ENCODE measurements at places on chromosomes 3 and 15.

- DNase-seq, result no peak
These were observed 67.1 kb downstream of the MAGI1 start for GRCh38 chr3:65971293-65972252.

GRCh38 chr3:88033808-88034207 lies 25.0 kb downstream of the CGGBP1 start:
- DNase-seq, result no peak

DNA sequence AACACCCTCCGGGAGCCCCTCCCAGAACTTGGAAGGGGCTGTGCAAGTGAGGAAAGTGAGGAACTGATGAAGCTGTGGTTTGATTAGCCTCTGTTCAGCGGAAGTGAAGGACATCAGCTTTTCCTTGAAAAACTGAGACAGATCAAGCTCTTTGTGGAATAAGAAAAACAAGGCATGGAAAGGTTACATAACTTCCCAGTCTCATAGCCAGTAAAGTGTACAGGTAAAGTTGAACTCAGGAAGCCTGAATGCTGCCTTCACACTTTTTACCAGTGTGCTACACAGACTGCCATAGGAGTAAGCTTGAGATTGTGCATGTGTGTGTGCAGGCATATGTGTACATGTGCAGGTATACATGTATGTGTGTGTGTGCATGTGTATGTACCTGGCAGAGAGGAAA lies 293.2 kb downstream of the FGF12 start:
- no peak for DNase-seq

- DNase-seq, result no peak
These were observed 3.4 kb upstream of the DOCK3 start for GRCh38 chr3:50671331-50671730.

DNA sequence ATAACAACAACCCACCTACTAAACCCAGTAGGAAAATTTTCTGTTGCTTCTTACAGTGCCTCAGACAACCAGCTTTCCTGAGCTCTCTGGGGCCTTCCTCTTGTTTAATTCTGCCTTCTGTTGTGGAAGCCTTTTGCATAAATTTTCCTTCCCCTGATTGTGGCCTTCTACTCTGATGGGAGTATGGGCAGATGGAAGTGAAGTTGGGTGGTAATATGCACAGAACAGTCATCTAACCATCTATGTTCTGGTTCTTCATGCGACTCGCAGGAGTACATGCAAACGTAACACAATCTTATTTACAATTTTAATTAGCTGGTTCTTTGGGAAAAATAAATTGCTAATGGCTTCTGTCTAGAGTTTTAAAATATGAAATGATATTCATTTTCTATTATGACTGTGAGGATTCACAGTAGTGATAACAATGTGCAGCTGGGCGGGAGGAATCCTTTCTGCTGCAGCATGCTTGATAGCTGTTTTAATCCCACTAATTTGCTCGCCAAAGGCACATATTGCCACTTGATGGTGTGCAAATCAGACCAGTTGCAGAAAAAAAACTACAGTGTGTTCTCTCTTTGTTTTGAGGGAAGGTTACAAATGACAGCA lies 311.5 kb upstream of the ROPN1 start:
- DNase-seq, result no peak

DNA sequence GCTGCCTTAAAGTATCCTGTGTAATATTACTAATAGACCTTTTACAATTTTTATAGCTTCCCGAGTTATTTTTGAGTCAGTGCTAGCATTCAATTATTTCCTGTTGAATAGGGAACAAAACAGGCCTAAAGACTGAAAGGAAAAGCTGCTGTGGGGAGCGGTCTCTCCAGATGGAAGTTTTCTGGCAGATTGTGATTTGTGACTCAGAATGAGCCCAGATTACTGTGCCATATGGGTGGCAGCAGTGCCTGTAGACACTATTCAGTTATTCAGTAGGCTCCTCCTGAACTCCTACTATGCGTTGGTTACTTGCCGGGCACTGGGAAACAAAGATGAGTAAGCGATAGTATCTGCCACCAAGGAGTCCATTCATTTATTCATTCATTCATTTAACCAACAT lies 211.8 kb downstream of the CHST2 start:
- DNase-seq, result no peak

DNA sequence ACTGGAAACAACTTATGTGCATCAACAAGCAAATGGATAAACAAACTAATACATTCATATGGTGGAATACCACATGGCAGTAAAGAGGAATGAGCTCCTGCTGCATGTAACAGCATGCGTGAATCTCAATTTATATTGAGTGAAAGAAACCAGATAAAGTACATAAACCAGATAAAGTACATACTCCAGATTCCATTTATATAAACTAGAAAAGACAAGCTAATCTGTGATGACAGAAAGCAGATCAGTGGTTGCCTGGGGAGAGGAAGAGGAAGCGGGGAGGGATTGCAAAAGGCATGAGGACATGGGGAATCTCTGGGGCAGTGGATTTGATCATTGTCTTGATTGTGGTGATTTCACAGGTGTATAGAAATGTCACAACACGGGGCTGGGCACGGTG lies 34.2 kb downstream of the LIMD1 start:
- no peak for DNase-seq

GRCh38 chr3:61152071-61152470 lies 99.2 kb downstream of the FHIT start:
- DNase-seq, result no peak

GRCh38 chr3:115381931-115382330 lies 234.8 kb upstream of the ZBTB20 start:
- no peak for DNase-seq

DNA sequence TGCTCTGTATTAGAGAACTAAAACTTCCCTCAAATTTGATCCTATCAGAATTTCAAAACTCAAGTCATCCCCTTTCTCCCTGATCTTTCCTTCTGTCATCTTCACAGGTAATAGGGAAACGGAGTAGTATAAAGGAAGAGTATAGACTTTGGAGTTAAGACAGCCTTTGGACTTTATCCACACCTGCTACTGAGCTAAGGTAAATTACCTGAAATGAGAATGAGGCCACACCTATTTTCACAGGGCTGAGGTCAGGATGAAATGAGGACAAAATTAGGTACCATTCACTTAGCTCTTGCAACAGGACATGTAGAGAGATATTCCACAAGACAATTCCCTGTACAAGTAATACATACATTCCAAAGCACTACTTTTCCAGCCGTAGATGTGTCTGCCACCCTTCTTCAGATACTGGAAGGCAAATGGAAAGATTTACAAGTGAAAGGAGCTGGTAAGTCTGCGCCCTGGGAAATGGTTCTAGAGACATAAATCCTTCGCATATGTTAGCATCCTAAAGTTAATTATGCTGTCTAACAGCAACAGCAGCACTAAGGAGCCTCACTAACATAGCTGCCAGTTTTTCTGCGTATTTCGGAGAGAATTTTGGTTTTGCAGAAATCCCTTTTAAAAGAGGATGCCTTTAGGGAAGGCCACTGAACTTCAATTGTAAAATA lies 461.8 kb downstream of the SHQ1 start:
- no peak for DNase-seq

DNA sequence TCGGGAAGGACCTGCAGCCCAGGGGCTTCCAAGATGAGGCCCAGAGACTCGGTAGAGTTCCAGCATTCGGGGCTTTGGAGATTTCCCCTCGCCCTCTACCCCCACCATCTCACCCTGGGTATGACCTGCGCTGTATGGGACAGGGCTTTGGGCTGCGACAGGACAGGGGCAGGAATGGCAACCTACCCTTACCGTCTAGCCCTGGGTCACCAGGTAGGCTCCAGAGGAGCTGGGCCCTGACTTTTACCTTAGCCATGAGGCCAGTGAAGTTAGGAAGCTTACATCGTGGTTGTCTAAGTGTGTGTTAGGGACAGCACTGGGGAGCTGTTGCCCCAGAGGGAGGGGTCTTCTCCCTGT lies 683 bp downstream of the PPM1M start:
- no peak for DNase-seq

GRCh38 chr3:55169608-55170072 lies 241.8 kb upstream of the LRTM1 start:
- no peak for DNase-seq

- DNase-seq, result no peak
These were observed 26.6 kb downstream of the BTLA start for GRCh38 chr3:112472691-112473090.

DNA sequence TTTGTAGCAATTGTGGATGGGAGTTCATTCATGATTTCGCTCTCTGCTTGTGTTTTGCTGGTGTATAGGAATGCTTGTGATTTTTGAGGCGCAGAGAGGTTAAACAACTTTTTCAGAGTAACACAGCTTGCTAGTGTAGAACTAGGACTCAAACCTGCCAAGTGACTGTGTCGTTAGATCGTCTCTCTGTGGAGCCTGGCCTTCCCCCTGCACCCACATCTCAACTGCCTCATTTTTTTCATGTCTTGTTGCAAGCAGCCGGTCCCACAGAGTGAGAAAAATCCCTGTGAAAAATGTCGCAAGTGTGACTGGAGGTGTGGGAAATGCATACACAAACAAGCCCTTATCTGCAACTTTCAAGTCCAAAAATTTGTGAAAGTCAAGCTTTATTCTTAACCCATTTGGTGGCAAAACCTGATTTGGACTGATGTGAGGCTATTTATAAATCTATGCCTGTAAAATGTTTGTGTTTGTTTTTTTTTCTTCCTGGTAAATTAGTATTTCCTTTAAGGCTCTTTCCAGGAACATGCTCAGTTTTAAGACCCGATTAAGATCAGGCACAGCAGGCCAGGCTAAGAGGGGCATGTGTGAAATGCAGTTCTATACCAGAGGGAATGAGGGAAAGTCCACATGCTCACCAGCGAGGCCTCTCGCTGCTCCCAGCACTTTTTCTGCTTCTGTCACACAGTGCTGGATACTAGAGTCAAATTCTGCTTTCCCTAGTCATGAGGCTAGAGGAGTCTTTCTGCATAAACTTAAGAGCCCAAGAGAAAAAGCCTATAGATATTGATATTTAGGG lies 25.8 kb downstream of the ST6GAL1 start:
- no peak for DNase-seq

DNA sequence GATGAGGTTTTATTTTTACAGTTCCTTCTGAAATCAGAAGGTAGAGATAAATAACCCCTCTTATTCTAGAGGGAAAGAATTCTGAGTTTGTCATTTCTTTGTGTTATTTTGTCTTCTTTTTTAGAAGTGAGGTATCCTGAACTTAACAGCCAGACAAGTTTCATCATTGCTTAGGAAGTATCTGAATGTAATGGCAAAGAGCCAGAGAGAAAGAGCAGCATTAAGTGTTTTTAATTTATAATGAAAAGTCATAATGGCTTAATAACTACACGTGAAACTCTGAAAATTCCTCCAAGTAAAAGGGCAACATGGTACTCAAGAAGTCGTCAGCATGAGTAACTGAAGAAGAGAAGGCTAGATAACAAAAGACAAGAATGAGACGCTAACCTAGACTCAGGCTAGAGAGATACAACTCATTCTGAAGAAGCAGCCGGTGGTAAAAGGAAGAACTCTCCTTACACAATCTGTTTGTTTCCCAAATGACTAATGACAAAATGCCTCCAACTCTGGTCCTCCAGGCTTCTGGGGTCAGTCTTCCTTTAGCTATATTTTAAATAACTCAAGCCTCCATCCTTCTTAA lies 116.2 kb upstream of the NECTIN3 start:
- DNase-seq, result no peak

DNA sequence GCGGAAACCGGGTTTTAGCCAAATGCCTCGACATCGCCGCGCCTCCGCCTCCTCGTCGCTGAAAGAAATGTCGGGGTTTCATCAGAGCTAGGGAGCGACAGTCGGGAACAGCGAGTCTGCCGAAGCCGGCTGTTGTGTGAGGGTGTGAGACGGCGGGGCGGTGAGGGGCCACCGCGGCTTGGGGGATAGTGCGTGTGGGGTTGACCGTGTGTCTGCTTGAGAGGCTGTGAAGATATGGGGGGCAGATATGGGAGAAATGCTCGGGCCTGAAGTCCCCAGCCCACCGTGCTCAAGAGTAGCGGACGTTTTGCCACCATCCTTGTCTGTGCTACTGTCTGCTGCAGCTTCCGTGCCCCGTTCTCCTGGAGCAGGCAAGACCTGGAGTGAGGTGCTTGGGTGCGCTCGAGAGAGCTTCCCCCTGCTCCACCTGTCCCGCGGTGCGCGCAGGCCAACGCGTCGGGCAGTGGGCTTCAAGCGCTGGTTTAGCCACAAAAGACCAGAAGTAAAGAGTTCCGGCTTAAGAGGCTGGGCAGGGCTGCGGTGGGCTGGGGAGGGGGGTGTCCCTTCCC lies 716 bp upstream of the ISLR2 start:
- no peak for DNase-seq

DNA sequence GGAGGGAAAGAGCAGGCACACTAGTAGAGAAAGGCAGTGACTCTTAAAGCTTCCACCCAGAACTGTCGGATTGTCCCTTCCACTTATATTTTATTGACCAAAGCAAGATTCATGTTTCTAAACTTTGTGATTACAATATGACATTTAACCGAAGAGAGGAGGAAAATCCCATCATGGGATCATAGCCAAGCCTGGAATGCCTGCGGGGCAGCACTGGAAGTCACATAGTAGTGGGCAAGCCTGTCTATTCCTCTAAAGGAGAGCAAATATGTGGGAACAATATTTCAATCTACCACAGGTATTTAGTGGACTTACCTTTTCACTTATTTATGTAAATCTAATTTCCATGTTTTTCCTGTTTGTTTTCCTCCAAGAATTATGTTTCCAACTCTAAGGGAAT lies 3.8 kb upstream of the TMOD3 start:
- no peak for DNase-seq

- no peak for DNase-seq
These were observed 107.8 kb upstream of the VEPH1 start for GRCh38 chr3:157610876-157611535.

DNA sequence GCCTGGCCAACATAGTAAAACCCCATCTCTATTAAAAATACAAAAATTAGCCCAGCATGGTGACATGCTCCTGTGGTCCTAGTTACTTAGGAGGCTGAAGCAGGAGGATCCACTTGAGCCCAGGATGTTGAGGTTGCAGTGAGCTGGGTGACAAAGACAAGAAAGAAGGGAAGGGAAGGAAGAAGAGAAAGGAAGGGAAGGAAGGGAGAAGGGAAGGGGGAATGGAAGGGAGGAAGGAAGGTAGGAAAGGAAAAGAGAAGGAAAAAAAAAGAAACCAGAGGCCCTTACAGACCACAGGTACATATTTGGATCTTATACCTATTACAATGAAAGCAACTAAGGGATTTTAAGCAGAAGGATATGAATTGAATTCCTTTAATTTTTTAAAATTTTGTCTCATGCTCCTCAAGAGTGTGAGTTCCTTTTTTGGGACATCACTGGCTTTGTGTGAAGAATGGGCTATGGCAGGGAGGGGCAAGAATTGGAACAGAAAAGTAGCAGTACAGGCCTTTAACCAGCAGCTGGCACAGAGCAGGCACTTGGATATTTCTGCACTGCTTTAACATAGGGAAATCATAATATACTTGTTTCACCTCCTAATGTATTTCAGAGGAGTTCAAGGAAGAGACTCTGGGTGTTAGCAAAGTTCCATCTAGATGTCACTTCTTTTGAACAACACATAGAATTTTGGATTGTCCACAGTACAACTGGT lies 7.9 kb downstream of the RAB27A start:
- DNase-seq, result no peak
